ENCODE measurements at places on chromosomes 3 and 15. TPM values are rescaled to one million over a fixed set of nuclear protein-coding genes. Genes with fewer than 3 reads are reported as not detected.

The PAQR5 gene
- 0.03 TPM for total RNA-seq

The CHAC1 gene
- total RNA-seq = 19.6 TPM

The LRTM1 gene
- total RNA-seq = not detected

The SEC22C gene
- total RNA-seq = 74.0 TPM

The MOBP gene
- not detected for total RNA-seq

The SUCNR1 gene
- total RNA-seq = 51.2 TPM

The FAM107A gene
- 0.07 TPM for total RNA-seq

The LSMEM2 gene
- total RNA-seq = not detected
